ENCODE measurements at places on chromosomes 2 and 18.
A peak's percentile ranks its signal among the peaks of the same experiment; 100 is the strongest.

DNA sequence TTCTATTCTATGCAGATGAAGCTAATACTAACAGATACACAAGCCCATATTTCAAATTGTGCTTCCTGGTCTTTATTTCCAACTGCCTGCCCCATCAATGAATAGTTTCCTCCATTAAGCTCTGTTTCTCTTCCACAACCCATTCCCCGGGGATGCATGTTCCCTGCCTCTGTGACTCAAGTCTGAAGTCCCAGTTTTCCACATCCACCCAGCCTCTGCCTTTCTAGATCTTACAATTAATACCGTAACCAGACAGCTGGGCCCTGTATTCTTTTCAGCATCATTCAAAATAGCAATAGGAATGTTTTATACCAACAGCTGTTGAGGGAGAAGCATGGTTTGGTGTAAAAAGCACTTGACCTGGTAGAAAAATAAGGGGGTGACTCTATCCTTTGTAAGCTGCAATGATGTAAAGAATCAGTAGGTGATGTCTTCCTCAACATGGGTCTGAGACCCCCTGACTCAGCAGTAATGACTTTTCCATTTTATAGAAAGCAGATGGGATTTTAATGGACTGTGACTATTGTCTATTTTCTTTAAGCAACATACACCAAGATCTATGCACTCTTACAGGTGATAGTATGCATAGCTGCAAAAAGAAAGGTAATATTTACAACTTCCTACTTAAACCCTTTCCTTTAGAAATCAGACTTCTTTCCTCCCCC, 46.1 kb upstream of the DAPL1 start:
- no peak for DNase-seq

- DNase-seq = no peak
Observed at GRCh38 chr2:23578964-23579671, 194.1 kb downstream of the KLHL29 start.

- no peak for DNase-seq
Observed at GRCh38 chr2:29304399-29305060, 189.3 kb downstream of the CLIP4 start.

DNA sequence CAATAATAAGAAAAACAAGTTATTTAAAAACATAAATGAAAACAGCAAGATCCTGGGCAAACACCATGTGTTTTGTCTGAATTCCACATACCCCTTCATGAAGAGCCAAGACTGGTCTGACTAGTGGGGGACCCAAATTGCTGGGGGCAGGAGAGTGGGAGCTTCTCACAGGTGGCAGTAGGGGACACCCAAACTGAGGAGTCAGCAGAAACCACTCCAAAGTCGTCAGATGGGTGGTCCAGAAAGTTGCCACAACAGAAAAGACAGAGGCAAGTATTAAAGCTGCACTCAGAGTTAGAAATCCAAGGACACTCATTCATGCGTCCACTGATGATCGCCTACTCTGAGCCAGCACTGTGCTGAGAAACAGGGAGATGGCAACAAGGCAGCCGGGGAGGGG, 12.3 kb upstream of the LCLAT1 start:
- no peak for DNase-seq

DNA sequence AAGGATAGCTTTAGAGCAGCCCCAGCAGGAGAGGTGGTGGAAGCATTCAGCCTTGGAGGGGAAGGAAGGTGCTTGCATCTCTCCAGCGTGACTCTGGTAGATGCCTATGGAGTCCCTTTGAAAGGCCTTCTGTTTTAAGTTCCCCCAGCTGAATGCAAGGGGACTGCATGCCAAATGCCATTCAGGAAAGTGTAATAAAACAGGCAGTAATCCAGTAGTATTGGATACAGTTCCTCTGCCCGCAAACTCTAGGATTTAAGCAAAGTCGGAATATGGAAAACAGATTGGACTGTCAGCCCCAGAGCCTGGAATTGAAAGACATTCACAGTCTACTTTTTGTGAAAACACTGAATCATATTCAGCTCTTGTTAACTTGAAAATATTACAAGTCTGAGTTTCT, 125.2 kb upstream of the GAREM1 start:
- DNase-seq = no peak

DNA sequence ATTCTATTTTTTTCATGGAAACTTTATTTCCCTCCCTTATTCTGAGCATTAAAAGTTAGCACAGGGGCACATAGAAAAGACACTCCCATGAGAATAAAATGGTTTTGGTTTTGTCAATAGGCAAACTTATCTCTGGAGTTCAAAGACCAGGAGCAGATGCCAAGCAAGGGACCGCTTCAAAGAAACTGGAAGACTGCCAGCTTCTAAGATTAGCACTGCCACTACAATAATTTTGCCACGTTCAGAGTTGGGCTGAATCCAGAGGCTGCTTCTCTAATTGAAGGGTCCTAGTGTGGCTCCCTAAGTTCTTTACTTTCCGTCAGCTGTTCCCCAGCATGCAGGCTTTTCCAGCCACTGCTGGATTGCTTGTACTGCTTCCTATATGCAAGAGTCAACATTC, 681.0 kb upstream of the GCFC2 start:
- DNase-seq = peak; percentile 84

DNA sequence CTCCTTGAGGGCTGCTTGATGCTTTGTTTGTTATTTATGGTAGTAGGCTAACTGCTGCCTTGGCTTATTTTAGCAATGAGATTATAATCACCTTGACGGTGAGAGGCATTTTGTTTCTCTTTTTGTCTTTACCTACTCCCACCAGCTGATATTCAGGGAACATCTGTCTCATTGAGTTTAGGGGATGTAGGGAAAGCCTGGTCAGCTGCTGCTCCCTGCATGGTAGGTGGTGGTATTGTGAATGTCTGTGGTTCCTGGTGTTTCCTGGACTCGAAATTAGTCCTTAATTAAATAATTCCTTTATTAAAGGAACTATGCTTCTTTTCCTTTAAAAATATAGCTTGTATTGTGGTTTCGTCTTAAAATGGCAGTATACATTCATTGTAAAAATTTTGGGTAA, 77.8 kb downstream of the ADAM23 start:
- no peak for DNase-seq

DNA sequence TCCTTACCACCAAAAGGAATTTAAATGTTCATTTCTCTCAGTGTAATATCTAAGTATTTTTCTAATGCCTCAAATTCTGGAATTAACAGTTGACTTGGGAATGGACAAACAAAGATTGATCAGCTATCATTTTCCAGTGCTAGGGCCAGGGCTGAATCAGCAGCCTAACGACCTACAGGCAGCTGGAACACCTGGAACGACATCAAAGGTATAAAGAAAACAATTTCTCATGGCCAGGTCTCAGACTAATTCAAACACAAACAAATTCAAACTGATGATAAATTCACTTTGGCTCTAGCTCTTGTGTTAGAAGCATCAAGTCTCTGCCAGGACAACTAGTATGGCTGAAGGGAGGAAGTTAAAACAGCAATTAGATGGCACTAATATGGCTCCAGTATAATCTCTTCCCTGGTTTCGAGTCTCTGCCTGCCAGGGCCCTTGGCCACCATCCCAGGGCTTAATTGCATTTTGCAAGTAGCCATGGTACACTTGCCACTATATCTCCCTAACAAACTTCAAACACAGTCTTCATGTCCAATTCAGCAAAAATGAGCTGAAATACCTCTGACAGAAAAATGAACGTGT, 70.2 kb upstream of the FSHR start:
- peak; percentile 59 for DNase-seq

GRCh38 chr2:129922571-129923264, 56.7 kb upstream of the RAB6C start:
- DNase-seq = peak; percentile 63

DNA sequence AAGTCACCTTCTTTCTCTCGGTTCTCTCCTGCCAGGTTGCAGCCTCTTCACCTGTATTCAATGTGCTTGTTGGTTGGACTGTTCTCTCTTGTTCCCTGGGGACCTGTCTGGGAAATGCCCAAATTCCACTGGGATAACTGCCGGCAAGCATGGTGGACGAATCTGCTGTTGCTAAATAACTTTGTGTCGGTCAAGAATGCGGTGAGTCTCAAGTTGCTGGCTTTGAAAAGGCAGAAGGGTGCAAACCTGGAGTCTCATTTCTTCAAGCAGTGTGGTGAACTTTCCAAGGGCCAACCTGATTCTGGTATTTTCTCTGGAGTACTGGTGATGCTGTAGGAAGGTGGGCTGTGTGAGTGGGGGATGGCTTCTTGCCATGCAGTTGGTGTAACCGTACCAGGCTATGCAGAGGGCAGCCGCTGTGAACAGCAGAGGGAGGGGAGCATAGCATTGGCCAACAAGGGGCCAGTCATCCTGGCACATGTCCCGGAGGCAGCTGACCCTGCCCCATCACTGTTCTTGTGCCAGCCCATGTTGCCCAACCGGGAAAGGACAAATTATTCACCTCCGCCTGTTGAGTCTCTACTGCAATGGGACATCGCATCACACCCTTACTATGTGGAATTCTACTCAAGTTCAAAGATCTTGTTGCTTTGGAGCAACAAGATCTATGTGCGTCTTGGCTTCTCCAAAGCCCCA, 88.1 kb upstream of the SEC11C start:
- no peak for DNase-seq

GRCh38 chr2:218780851-218781690, 876 bp upstream of the CYP27A1 start:
- no peak for DNase-seq

- no peak for DNase-seq
Observed at GRCh38 chr2:149331023-149331400, 625 bp downstream of the LYPD6 start.

DNA sequence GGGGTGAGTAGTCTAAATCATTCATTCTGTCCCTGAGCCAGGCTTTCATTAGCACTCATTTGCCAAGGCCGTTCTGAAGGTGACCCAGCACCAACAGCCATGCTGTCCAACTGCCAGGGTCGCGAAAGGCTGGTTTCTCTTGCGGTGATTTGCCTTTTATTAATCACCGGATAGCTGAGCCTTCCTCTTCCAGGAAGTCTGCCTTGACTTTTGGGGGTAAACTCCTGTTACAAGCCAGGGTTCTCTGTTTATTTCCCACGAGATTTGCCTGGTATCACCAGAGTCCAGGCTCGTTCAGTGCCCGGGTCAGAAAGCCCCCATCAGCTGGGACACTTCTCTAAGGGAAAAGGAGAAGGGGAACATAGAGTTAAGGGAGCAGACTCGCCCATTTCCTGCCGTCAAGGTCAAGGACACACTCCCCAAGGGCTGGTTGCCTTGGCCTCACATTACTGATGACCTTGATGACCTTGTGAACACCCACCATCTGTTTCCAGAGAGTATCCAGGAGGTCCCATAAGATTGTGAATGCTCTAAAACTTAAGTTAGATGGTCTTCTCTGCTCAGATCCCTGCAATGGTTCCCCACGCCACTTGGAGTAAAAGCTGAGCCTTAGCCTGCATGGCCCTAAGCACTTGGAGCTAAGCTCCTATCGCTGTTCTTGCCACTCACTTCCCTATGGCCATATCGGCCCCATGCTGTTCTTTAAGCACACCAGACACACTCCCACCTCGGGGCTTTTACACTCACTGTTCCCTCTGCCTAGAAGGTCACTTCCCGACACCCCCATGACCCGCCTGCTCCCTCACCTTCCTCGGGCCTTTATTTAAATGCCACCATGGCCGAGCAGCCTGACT, 118.0 kb upstream of the STPG4 start:
- DNase-seq = no peak

- no peak for DNase-seq
Observed at GRCh38 chr18:32460171-32460731, 10.4 kb downstream of the GAREM1 start.

DNA sequence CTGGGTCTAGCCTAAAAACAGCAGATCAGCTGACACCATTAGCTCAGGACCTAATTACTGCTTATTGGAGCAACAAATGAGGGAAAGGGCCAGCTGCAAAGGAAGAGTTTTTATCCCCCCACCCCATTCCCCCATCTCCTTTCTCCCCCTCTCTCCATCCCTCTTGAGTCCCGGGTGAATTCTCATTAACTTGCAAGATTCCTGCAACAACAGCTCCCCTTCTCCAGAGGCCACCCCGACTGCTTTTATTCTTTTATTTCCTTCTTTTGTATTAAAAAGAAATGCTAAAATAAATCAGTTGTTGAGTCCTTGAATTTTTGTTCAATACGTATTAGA, 473 bp upstream of the NOL4 start:
- DNase-seq = no peak

DNA sequence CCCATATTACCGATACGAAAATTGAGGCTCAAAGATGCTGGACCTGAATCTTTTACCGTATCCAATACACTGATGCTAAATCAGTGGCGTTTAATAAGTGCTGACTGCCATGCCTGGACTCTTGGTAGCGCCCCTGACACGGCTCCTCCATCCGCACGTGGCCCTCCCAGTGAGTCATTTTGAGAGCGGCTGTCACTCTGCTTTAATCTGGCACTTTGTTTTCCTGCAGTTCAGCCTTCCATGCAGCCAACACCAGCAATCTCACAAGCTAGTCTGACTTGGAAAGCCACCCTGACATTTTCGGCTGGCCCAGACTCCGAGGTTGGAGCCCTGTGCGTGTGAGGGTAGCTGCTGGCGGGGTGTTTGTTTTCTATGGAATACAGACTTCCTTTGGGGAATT, 155.1 kb upstream of the LMAN1 start:
- no peak for DNase-seq

DNA sequence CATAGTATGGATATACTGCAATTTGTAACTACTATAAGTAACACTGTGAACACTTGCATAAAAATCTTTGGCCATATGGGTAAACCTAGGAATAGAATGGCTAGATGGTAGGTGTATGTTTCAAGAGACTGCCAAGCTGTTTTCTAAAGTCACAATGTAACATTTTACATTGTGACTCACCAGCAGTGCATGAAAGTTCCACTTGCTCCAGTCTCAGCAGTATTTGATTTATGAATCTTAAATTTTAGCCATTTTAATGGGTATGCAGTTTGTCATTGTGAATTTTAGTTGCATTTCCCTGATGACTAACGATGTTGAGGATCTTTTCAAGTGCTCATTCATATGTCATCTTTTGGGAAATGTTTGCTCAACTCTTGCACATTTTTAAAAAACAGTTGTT, 86.1 kb downstream of the FARSB start:
- no peak for DNase-seq

DNA sequence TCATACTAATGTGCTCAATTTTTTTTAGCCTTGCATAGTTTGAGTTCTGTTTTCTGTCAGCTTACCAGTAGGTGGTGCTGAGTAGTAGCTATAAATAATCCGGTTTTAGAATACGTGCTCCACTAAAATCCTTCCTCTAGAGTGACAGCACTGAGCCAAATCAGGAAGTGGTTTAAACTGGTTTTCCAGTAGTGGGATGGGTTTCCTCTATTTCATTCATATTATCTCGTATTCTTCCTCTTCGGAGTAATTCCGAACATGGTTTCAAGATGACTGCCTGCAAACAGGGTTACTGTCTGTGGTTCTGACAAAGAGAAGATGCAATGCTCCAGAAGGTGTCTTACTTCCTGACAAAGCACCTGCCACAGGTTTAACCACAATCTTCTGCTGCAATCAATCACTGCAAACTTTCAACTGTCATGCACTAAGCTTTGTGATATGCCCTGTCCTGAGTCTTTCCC, 496.9 kb upstream of the VRK2 start:
- no peak for DNase-seq
